Endothelial cell (in vitro differentiated cells): ENCODE measurements at places on chromosomes 16 and 17. TPM values are rescaled to one million over a fixed set of nuclear protein-coding genes. Genes with fewer than 3 reads are reported as not detected.
A peak's percentile ranks its signal among the peaks of the same experiment; 100 is the strongest.

The TBC1D28 gene
- total RNA-seq = not detected

The SPAG5 gene
- 28.5 TPM for total RNA-seq

GRCh38 chr16:27106305-27106704, 39.6 kb downstream of the C16orf82 start:
- no peak for DNase-seq
- no peak overlapping the region for H3K27ac ChIP-seq
- H3K36me3 ChIP-seq = no peaks in the 10 kb centered on the region
- no peaks in the 10 kb centered on the region for H3K4me1 ChIP-seq

- peaks cover under 1% of the 10 kb centered on the region for H3K27me3 ChIP-seq
- no peak overlapping the region for H3K4me3 ChIP-seq
- no peak overlapping the region for H3K27ac ChIP-seq
- no peaks in the 10 kb centered on the region for H3K4me1 ChIP-seq
- peak; percentile 8 for DNase-seq
- H3K36me3 ChIP-seq = no peaks in the 10 kb centered on the region
Observed at GRCh38 chr16:75789237-75789636, 62.9 kb upstream of the CPHXL start.

DNA sequence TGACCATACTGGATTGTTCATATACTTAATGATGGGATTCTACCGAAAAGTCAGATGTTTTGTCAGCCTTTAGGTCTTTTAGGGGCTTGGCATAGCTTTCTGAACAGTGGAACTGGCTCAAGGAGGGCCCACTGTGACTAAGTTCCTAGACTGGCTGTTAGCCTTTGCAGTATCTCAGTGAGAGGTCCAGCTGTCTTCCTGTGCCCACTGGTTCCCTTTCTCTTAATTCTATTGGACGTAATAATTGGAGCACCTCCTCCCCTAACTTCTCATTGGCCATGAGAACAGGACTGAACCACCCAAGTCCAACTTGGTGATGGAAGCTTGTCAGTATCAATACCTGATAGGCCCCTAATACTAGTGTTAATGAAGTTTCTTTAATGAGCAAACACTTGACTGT, 13.5 kb downstream of the KPNA2 start:
- H3K4me3 ChIP-seq = no peak overlapping the region
- peaks cover 19% of the 10 kb centered on the region for H3K36me3 ChIP-seq
- DNase-seq = no peak
- no peak overlapping the region for H3K27ac ChIP-seq
- peaks cover 8% of the 10 kb centered on the region for H3K4me1 ChIP-seq
- peaks cover 2% of the 10 kb centered on the region for H3K27me3 ChIP-seq

- no peak overlapping the region for H3K27ac ChIP-seq
- H3K4me3 ChIP-seq = no peak overlapping the region
- DNase-seq = no peak
- no peaks in the 10 kb centered on the region for H3K4me1 ChIP-seq
Observed at GRCh38 chr16:52251495-52251894, 295.4 kb downstream of the TOX3 start.

The MYOCD gene
- 0.38 TPM for total RNA-seq

The TP53TG3B gene
- total RNA-seq = not detected

The COTL1 gene
- total RNA-seq = 87.3 TPM

The FBXO47 gene
- total RNA-seq = not detected

GRCh38 chr16:55922662-55923061, 47.5 kb upstream of the CES5A start:
- H3K27ac ChIP-seq = no peak overlapping the region
- H3K4me1 ChIP-seq = no peaks in the 10 kb centered on the region
- no peak for DNase-seq
- no peaks in the 10 kb centered on the region for H3K36me3 ChIP-seq
- H3K4me3 ChIP-seq = no peak overlapping the region
